ENCODE measurements at places on chromosomes 6 and 20.
A peak's percentile ranks its signal among the peaks of the same experiment; 100 is the strongest.

DNA sequence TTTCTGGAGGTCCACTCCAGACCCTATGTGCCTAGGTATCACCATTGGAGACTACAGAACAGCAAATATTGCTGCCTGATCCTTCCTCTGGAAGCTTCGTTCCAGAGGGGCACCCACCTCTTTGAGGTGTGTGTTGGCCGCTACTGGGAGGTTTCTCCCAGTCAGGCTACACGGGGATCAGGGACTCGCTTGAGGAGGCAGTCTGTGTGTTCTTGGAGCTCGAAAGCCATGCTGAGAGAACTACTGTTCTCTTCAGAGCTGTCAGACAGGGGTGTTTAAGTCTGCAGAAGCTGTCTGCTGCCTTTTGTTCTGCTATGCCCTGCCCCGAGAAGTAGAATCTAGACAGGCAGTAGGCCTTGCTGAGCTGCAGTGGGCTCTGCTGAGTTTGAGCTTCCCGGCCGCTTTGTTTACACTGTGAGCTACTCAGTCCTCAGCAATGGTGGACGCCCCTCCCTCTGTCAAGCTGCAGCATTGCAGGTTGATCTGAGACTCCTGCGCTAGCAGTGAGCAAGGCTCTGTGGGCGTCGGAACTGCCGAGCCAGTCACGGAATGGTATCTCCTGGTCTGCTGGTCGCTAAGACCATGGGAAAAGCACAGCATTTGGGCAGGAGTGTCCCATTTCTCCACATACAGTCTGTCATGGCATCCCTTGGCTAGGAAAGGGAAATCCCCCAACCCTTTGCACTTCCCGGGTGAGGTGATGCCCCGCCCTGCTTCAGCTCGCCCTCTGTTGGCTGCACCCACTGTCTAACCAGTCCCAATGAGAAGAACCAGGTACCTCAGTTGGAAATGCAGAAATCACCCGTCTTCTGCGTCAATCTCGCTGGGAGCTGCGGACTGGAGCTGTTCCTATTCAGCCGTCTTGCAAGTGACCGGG lies 32.5 kb upstream of the ASCC3 start:
- DNase-seq = no peak

DNA sequence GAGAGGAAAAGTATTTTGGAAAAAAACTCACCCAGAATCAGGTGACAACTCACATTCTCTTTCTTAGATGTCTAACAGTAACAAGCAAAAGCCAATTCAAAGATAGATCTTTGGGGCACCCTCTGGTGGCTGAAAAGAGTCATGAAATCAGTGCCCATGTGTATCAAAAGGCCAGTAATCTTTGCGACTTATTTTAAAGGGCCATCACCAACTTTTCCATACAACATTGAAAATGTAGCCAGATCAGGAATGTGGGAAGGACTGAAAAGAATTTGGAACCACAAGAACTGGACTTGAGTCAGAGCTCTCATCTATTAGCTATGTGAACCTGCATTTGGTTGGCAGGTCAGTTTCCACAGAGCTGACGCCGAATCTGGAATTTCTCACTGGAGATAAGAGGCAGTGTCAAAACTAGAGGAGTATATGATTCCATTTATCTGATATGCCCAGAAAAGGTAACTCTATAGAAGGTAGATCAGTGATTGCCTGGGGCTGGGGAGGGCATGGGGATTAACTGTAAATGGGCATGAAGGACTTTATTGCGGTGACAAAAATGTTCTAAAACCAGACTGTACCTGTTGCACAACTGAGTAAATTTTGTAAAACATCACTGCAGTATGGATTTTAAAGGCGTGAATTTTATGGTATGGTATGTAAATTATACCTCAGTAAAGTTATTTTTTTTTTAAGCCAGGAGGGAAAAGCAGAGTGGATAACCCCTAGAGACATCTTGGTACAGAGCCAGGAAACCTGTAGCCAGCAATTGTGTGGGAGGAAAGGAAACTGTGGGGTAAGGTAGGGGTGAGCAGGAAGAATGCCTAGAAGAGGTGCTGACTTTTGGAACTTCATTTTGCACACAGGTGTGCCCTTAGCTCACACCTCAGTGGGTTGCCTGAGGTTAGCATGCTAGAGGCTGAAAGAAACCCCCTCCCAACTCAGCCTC lies 117.1 kb upstream of the ASF1A start:
- DNase-seq = peak; percentile 75

DNA sequence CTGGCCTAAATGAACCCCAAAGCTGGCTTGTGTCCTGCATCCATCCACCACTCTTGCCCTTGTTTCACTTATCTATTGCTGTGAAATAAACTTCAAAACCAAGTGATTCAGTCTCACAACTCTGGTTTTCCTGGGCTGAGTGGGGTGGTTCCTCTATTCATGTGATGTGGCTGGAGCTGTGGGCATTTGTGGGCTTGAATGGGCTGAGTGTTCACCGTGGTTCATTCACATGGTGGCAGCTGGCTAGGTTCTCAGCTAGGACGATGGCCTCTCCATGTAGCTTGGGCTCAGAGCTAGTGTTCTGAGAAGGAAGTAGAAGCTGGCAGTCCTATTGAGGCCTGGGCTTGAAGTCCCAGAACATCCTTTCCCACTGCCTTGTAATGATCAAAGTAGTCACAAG lies 30.4 kb downstream of the FKBP1A start:
- DNase-seq = no peak

DNA sequence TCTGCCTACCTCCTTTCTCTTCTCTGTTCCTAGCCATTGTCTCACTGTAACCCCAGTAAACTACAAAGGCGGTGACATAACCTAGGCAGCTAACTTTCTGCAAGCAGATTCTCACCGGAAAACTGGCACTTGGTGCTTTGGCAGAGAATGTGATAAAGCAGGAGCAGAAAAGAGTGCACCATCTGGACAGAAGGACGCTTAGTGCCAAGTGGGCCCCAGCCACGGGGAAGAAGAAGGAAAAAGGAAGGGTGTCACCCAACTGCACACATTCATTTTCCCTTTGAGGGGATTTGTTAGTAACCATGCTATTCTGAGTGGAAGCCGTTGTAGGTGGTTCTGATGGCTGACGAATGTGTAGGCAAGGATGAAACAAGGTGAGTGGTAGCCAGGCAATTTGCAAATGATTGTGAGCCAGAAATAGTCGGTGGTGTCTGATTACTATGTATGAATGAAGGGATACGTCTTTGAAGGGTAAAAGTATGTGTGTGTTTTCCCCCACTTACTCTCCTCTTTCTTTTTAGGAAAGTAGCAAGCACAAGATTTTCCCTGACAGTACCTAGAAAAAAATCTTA lies 148.3 kb upstream of the STXBP5 start:
- no peak for DNase-seq

DNA sequence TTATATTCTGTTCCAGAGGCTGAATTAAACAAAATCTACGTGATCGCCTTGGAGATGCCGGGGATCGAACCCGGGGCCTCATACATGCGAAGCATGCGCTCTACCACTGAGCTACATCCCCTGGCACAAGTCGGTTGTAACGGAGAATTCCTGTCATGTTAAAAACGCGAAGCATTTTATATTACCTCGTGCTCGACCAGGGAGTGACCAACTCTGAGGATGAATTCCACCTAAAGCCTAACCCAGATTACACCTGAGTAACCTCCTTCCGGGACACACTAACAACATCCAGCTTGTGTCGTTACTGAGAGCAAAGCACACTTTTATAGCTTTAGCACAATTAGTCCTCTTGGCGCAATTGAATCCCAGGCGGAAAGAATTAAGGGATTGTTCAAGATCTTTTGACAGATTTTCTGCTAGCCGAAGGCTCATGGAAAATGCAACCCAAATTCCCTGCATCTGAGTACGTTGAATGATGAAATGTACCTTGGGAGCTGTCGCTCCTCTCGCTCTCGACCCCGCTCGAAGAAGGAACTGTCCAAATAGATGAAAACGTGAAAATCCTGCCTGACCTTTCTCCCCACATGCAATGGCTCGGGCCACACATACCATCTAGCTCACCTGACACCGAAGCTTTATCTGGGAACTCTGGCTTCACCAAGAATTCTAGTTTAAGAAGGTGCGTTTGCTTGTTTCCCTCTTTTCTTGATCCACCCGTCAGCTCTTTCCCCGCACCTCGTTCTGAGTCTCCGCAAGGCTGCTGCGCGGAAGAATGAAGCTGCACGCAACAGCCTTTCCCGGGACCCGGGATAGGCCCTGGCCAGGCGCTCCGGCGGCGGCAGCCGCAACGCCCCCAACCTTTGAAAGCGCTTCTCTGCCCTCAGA lies 148.3 kb downstream of the GPX5 start:
- peak; percentile 26 for DNase-seq

GRCh38 chr6:13531956-13532355 lies 42.4 kb upstream of the SIRT5 start:
- no peak for DNase-seq

DNA sequence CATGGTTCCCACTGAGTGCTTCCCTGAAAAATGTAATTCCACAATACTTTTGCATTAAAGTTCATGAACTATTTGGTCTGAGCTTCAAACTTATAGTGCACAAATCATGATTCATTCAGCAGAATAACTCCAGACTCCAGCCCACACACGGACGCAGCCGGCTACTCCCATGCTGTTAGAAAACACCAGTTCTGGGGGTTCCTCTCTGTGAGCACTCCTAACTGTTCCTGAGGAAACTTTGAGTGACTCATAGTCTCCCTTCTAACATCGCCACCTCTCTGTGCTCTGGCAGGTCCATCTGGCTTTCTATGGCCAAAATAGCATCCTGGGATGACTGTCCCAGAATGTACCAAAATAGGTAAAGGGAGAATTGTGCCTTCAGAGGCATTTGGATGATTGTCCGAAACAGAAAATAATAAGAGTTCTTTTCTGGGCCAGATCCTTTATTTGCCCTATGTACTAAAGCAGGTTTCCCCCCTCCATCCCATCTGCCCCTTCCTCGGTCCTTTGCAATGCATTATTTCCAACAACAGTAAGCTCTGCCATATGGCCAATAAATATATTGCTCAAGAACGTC lies 32.3 kb upstream of the LY86 start:
- DNase-seq = no peak

DNA sequence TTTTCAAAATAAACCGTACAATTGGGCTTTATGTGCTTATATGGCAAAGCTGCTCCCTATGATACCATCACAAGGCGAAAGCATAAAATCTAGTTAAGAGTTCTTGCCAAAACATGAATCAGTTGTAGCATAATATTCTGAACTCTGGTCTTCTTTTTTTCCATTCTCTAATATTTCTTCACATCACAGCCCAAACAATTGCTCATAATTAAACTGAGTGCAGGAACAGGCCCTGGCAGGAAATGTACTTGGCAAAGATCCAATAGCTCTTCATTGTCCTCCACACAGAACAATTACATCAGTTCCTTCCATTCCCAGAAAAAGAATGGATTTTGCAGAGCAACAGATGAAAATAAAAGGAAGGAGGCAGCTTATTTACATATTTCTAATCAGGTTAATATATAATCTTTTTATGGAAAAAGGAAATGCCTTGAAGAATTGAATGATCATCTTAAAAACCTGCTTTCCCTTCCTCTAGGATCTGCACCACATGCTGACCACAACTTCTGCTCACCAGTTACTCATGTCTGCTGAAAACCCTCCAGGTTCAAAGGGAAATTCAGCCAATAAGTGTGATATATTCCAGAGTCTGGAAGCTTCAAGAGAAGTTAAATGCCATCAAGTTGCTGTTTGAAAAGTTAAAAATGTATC lies 123.3 kb upstream of the COL21A1 start:
- peak; percentile 91 for DNase-seq

DNA sequence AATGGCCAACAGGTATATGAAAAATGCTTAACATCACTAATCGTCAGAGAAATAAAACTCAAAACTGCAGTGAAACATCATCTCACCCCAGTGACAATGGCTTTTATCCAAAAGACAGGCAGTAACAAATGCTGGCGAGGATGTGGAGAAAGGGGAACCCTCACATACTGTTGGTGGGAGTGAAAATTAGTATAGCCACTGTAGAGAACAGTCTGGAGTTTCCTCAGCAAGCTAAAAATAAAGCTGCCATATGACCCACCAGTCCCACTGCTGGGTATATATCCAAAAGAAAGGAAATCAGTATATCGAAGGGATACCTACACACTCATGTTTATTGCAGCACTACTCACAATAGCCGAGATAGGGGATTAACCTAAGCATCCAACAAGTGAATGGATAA lies 23.4 kb upstream of the INSM1 start:
- DNase-seq = no peak

DNA sequence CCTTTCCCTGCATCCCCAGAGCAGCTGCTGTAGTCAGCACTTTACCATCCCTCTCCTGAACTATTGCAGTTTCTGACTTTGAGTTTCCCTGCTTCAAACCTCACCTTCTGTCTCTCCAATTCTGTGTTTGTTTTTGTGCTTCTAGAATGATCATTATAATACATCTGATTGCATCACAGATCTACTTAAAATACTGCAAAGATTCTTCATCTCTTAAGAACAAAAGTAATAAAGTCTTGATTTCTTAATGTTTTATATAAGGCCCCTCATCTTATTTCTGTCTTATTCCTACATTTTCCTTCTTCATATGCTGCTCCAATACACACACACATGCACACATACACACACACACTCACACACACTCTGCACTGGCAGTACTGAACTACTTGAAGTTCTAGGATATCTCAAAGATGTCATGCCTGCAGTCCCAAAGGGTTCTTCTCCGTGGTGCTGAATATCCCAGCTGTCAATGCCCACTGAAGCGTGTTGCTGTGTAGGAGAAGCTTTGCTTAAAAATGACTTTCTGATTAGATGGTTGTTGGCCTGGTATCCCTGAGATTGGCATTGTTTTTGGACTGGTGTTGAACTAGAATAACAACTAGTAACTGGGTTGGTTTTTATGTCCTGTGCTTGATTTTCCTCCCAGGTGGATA lies 97.2 kb downstream of the MAP3K4 start:
- DNase-seq = no peak

GRCh38 chr6:56742122-56742791 lies 99.6 kb upstream of the DST start:
- no peak for DNase-seq

GRCh38 chr6:47335466-47335865 lies 25.8 kb upstream of the TNFRSF21 start:
- DNase-seq = no peak

GRCh38 chr6:33420491-33421343 lies 852 bp downstream of the SYNGAP1 start:
- no peak for DNase-seq

DNA sequence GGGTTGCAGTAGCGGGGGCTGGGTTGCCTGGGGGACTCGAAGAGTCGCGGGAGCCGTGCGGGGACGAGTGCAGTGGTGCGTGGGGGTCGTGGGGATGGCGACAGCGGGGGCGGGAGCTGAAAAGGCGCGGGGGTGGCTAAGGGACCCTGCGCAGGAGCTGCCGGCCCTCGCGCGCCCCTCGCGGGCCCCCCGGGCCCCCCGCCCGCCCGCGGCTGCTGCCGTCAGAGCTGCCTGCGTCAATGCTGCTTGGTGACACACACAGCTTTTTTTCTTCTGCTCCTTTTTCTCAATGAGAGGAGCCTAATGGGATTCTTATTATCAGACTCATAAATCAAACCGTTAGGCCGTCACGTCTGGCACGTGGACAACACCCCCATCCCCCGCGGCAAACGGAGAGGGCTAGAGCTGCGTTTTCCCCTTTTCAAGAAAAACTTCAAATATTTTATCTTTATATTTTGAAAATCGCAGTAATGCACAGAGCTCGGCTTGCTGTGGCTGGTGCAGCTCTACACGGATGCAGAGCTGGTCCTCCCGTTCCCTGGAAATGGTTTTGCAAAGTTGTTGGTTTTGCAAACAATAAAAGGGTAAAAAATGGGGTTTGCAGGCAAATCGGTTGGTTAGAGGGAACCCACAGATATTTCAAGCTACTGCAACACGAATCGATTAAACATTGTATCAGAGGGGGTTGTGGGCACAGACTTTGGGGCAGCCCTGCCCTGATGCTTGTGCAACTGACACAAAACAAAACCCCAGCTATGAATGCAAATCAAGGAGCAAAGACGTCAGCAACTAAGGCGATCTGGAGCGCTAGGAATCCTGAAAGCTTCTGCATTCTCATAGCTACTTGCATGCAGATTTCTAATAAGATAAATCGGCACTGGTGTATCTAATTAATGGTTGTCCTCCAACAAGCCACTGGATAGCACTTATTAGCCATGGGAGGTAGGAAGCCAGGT lies 161.4 kb downstream of the TBXT start:
- DNase-seq = peak; percentile 74

Measured in astrocyte of the cerebellum (primary cell).